ENCODE measurements at places on chromosomes 7 and 10.

DNA sequence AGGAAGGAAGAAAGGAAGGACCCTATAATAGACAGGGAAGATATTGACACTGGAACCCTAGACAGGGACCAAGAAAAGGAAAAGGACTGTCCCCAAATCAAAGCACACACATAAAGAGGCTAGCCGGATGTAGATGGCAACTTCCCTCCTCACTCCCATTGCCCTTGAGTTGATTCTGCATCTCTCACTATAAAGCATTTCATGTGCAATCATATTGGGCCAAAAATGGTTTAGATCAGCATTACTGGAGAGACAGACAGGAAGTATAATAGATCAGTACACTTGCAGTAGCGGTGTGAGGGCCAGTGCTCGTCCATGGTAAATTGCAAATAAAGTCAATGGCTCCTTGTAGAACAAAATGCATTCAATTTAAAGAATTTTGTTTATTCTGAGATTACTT, 8.4 kb downstream of the IFIT3 start:
- peaks cover 24% of the 10 kb centered on the region for H3K4me1 ChIP-seq
- no peaks in the 10 kb centered on the region for H3K27me3 ChIP-seq
- DNase-seq: no peak
- H3K27ac ChIP-seq: no peak overlapping the region
- no peak overlapping the region for H3K4me3 ChIP-seq

DNA sequence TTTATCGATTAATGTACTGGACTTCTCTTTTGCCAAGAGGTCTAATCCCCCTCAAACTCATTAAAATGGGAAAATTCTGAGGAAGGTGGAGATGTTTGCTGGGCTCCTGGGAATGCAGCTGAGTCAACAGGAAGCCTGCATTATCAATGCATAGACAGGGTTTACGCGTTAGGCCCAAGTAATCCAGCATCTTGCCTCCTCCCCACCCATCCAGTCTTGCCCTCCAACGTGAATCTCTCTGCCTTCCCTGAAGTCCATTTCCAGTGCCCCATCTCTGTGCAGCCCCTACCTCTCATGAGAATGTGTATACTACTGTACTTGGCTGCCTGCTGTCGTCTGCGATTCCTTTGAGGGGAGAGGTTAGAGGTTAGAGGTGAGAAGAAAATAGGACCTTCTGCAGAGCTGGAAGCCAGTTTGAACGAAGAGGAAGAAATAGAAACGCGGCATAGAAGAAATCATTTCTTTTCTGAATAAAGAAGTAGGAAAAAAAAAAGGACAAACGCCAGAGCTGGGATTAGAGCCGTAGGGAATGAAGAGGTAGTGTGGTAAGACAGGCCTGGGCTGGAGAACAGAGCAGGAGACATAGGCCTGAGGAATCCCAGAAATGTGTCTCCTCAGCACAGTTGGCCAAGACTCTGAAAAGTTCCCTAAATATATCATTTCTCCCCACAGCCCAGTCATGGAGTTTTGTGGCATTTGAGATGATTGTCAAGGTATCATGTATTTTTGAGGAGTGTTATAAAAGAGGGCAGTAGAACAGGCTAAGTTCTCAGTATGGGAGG, 75.6 kb downstream of the MYOF start:
- H3K36me3 ChIP-seq: no peaks in the 10 kb centered on the region
- peaks cover 41% of the 10 kb centered on the region for H3K4me1 ChIP-seq
- DNase-seq: no peak
- H3K27ac ChIP-seq: peak overlapping the region; percentile 48
- no peaks in the 10 kb centered on the region for H3K27me3 ChIP-seq

DNA sequence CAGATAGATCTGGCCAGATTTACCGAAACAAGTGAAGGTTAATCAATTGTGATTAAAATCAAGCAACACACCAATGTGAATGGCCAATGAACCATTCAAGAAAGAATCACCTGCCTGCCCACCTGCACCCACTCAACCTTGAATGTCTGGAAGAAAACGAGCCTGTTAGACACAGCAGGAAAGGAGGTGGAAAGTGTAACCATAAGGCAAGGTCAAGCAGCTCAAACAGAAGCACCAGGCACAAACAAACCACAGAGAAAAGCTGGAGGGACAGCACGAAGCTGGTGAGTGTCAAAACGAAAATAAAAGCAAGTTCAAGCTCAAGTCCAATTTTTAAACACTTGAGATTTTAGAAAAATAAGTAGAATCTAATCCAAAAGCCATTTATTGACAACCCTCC, 64.9 kb downstream of the STEAP1B start:
- H3K27me3 ChIP-seq: no peaks in the 10 kb centered on the region
- DNase-seq: no peak
- no peak overlapping the region for H3K27ac ChIP-seq
- H3K4me1 ChIP-seq: peaks cover 17% of the 10 kb centered on the region

DNA sequence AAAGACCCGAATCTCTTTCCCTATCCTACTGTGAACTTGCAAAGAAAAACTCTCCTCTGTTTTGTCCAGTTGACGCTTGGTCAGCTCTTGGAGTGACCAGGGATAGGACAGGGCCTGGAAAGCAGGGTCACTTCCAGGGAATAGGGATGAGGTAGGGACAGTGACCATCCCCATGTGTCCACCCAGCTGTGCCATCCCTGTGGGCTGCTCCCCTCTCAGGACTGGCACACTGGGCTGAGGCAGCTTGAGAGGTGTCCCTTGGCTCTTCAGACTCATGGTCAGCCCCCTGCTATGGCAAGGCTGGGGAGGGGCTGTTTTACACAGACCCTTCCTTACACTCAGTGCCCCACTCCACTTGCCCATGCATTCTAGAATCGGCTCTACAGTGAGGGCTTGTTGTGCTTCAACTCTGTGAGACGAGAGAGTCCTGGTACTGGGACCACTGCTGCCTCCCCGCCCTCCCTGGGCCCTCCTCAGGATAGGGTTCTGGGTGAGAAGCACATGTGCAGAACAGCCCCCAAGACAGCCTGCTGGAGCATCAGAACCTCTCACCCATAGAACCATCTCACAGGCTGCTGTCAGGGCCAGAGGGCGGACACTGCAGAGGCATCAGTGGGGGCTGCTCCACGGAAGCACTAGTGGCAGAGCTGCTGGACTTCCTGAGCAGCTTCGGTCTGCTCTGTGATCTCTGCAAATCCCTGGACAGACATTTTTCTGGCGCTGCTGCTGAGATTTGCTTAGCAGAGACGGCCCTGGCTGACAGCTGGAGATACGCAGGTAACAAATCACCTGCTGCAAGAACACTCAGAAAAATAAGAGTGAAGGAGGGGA, 202.8 kb upstream of the CXCL12 start:
- H3K36me3 ChIP-seq: no peaks in the 10 kb centered on the region
- H3K4me3 ChIP-seq: no peak overlapping the region
- no peak overlapping the region for H3K27ac ChIP-seq
- peaks cover 1% of the 10 kb centered on the region for H3K27me3 ChIP-seq
- no peak for DNase-seq
